Activated naive CD8-positive, alpha-beta T cell treated with anti-CD3 and anti-CD28 coated beads, Interleukin-2, amount 50 U/mL, for 24 hours (primary cell): ENCODE measurements at places on chromosomes 2 and 18.

DNA sequence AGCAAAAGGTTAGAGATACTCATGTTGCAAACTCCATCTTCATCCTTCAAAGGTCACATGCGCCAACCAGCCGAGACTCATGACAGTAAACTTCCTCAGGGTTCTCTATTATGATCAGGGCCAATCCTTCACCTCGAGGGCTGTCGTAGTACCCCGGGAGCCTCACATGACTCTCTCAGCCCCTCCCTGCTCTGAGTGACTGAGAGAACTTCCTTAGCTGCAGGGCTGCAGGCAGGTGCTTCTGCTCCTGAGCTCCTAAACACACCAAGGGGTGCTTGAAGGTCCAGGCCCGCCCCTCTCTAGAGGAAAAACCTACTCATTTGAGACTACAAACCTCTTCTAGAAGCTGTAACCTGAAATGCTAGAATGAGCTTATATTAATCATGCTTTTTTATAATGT lies 48.2 kb downstream of the LONRF2 start:
- no peak for DNase-seq

- no peak for DNase-seq
These were observed 15.7 kb downstream of the EXOC6B start for GRCh38 chr2:72810165-72810564.

GRCh38 chr2:136143603-136144451 lies 25.9 kb upstream of the CXCR4 start:
- no peak for DNase-seq

GRCh38 chr2:96512341-96512740 lies 7.2 kb upstream of the NEURL3 start:
- DNase-seq = no peak

GRCh38 chr2:2057125-2057721 lies 273.9 kb downstream of the MYT1L start:
- DNase-seq = peak; percentile 72

GRCh38 chr2:9714630-9715214 lies 83.9 kb upstream of the YWHAQ start:
- no peak for DNase-seq

GRCh38 chr18:13232086-13232917 lies 13.7 kb downstream of the LDLRAD4 start:
- DNase-seq = no peak

DNA sequence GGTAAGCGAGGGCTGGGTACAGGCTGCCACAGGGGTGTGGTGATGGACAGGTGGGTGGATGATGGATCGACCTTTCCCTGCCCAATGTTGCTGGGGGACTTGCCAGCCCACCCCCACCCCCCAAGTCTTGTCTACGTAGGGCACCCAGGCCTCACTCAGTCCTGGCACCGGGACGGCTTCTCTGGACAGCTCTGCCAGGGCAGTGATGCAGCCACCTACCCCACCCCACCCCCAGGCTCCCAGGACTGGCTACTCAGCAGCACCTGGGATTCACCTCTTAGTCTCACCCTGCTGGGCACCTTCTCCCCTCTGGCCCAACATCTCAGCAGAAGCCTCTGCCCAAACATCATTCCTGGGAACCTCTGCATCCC lies 55.7 kb downstream of the ANKMY1 start:
- DNase-seq = no peak

DNA sequence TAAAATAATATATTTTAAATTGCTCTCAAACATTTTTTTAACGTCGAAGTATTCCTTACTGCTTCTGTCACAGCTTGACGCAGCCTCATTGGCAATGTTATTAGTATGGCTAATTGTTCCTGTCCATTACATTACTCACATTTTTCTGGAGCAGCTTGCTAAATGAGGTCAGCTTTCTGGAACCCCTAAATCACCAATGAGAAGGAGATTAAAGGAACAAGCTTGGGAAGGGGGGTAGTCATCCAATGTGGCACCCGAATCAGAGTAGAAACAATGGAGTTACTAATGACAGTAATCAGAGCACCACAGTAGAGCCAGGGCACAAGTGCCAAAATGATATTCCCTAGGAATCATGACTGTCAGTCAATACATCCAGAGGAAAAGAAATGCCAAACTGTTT lies 5.1 kb downstream of the NEUROD1 start:
- no peak for DNase-seq

- DNase-seq = no peak
These were observed 34.8 kb upstream of the CCDC102B start for GRCh38 chr18:68763083-68763482.

GRCh38 chr18:55577812-55578539 lies 10.0 kb downstream of the TCF4 start:
- no peak for DNase-seq

DNA sequence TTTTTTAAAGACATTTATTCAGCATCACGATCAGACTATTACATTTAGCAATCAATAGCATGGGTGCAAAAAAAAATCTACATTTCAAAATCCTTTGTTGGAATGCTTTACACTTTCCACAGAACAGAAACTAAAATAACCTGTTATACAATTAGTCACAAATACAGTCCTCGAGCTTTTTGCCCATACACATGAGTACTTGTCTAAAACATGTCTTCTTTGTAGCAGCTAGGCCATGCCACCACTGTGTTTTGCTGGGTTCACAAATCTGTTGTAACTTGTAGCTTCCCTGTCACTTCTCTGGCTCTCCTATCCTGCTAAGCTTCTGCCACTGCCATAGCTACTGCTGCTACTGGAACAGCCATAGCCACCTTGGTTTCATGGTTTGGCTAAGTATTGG lies 24.4 kb upstream of the ADAM23 start:
- DNase-seq = no peak

DNA sequence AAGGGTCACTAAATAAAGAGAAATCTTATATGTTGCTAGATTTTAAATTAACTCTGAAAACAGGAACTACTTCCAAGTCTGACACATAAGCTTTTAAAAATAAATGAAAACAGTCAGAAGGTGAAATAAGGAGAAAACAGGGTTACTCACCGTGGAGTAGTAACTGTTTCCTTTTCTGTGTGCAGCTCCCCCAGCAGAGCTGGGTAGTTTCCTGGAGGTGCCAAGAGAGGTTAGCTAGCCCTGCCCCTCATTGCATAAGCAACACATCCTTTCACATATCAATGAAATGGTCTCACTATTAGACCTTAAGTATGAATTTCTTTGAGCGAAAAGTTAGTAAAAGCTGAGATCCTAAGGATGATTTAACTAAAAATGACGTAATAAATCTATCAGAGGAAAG lies 54.0 kb upstream of the GPR75 start:
- peak; percentile 36 for DNase-seq

- DNase-seq = no peak
These were observed 114.7 kb downstream of the BCL2L11 start for GRCh38 chr2:111235192-111236015.

- DNase-seq = no peak
These were observed 221.7 kb downstream of the PAX3 start for GRCh38 chr2:222076973-222077690.

- DNase-seq = no peak
These were observed 98.3 kb upstream of the SPRED2 start for GRCh38 chr2:65530547-65531320.

DNA sequence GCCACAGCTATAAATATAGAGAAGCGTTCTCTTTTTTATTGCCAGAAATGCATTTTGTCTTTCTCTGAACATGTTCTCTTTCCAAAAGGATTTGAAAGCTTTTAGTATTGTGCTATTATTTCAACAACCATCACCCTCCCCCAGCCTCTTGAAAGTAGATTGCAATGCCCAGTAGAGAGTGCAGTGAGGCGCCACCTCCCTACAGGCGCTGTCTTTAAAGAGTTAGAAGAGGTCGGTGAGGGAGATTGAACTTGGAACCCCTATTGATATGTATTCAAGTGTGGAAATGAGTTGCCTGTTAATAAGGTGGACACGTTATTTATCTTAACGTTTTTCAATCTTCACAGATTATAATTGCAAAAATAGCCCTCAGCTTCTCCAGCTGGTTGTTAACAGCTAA lies 360.3 kb downstream of the LRP1B start:
- no peak for DNase-seq

DNA sequence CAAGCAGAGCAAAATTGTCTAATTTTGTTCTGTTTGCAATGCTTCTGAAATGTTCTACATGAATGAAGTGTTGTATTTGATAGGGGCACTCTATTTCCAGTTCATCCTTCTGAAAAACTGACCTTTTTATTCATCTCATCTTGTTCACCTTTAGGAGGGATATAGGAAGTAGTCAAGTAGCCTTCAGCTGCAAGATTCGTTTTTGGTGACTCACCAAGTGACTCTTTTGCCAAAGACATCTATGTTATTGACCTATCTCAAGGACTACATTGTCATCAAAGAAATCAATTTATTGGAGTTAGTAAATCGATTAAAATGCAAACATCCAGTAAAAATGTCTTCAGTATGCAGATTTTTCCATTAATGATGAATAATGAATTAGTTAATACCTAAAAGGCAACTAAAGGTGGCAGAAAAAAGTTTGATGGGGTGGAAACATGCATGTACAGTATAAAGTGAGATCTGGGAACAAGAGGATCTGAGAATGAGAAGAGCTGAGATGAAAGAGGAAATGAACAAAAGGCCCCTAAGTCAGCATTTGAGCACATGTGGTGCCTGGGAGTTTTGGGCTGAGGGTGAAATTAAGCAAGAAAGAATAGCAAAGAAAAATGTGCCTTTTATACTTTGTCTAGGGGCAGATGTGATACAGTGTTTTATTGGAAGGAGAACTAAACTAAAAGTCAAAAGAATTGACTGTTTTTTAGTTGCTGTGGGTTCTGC lies 255.1 kb upstream of the LINC00305 start:
- DNase-seq = no peak

GRCh38 chr2:228038967-228039366 lies 142.5 kb downstream of the SPHKAP start:
- DNase-seq = no peak

DNA sequence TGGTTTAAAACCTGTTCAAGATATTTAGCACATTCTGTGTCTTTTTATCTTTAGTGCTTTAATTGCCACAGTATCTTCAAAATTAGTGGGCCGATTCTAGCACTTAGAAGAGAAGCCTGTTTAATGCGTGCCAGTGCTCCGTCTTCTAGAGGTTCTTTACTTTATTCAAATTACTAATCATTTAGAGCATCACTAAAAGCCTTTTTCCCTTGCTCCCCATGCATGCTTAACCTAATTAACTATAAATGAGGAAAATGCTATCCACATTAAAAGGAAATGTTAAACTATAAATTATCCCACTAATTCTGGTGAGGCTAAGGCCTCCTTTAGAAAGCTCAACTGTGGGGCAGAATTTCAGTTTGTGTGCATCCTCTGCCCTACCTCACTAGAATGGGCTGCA lies 31.5 kb upstream of the INSIG2 start:
- DNase-seq = no peak

DNA sequence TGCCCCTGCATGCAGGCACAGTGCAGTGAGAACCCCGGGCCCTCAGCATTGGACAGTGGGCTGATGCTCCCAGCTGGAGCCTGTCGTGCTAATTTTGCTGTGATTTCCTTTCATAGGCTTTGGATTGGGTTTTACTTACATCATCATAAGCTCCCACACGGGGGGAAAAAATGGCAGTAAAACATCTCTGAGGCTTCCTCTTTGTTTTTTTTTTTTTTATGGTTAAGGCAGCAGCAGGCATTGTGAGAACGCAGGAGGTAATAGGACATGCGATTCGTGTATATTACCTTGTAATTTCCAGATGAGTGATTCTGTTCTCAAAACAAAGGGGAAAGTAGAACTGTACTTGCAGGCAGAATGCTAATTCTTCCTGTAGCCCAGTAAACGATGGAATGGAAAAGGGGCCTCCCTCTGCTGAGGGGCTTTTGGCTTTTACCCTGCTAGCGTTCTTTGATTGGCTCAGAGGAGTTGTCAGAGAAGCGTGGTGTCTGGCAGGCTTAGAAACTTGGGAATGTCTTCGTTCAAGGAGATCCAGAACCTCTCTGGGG lies 89.7 kb downstream of the NPAS2 start:
- DNase-seq = no peak

DNA sequence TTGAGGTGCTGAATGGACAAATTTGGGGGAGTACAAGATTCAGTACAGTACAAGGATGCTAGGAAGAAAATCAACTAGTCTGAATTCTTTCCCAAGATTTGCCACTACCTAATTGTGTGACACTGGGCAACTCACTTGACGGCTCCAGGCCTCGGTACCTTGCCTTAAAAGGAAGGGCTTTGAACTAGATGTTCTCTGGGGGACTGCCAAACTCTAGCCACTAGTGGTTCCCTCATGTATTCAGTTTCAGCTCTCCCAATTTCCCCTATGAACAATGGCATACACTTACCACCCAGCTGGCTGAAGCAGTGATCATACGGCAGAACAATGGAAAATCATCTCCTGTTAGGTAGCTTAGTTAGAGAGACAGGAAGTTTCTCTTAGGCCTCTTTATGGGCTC lies 73.4 kb downstream of the VWC2L start:
- DNase-seq = no peak

GRCh38 chr2:237541243-237541642 lies 25.1 kb upstream of the PRLH start:
- DNase-seq = no peak

GRCh38 chr2:69242651-69243051 lies 144.4 kb downstream of the GFPT1 start:
- DNase-seq = no peak

- no peak for DNase-seq
These were observed 11.2 kb downstream of the GAREM1 start for GRCh38 chr18:32459361-32460101.

- no peak for DNase-seq
These were observed 225.5 kb downstream of the PARD3B start for GRCh38 chr2:204770735-204771134.

GRCh38 chr18:46239549-46239948 lies 135.4 kb downstream of the HAUS1 start:
- DNase-seq = no peak

DNA sequence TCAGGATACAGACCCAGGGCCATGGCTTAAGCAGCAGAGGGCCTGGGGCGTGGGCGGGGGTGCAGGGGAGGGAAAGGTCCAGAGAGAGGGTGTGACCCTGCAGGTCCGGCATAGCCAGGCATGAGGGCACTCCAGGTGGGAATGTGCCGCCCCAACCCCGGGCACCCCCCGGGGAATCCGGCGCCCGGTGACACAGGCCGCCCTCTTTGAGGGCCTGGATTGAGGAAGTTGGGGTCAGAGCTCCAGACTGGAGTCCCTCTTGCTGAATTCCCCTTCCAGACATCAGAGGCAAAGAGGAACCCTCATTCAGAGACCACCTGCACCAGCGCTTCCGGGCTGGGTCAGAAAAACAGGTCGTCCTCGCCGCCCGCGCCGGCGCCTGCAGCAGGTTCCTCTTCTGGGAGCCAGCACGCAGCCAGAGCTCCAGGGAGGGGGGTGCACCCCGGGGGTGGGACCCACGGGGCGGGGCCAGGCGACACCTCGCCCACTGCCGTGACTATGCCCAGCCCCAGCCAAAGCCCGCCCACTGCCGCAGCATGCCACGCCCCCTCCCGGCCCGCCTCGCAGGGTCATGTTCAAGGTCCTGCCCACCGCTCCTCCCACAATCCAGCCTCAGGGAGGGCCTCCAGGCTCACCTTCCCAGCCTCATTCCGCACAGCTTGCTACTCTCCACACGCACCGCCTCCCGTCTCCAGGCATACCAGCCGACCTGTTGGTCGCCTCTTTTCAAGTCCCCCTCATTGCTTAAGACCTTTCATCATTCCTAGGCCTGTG lies 98.3 kb upstream of the ID2 start:
- DNase-seq = peak; percentile 96
